DMS53 (cell line): ENCODE measurements at places on chromosomes 13 and 19.

DNA sequence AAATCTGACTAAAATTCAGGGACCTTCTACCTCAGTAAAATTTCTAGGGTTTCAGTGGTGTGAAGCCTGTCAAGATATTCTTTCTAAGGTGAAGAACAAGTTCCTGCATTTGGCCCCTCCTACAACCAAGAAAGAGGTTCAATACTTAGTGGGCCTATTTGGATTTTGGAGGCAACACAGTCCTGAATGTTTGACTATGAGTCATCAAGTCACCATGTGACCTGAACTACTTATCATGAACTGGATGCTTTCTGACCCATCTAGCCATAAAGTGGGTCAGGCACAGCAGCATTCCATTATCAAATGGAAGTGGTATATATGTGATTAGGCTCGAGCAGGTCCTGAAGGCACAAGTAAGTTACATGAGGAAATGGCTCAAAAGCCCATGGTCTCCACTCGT lies 163.0 kb upstream of the IRS2 start:
- no peak for DNase-seq

DNA sequence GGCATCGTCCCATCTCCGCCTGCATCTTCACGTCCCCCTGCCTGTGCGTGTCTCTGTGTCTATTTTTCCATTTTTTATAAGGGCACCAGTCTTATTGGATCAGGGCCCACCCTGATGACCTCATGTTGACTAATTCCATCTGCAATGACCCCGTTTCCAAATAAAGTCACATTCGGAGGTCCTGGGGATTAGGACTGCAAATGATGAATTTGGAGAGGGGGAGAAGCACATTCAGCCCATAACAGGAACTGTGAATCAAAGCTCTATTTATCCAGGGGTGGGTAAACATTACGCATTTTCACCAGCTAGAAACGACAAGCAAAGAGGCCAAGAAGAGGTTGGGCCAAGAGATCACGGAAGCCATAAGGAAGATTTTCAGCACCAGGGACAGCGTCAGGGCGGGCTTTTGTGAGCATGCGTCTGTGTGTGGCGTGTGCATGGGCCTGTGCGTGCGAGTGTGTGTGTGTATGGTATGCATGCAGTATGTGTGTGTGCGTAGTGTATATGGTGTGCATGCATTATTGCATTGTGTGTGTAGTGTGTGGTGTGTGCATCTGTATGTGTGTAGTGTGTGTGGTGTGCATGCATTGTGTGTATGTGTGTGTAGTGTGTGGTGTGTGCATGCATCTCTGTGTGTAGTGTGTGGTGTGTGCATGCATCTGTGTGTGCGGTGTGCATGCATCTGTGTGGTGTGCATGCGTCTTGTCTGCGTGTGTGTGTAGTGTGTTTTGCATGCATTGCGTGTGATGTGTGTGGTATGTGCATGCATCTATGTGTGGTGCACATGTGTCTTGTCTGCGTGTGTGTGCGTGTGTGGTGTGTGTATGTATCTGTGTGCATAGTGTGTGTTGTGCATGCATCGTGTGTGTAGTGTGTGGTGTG lies 19.6 kb downstream of the CELF5 start:
- peak; percentile 78 for DNase-seq

GRCh38 chr13:48655291-48655690 lies 1.6 kb downstream of the CYSLTR2 start:
- DNase-seq = no peak

- DNase-seq = no peak
These were observed 961 bp upstream of the VSIG10L start for GRCh38 chr19:51342631-51343569.

DNA sequence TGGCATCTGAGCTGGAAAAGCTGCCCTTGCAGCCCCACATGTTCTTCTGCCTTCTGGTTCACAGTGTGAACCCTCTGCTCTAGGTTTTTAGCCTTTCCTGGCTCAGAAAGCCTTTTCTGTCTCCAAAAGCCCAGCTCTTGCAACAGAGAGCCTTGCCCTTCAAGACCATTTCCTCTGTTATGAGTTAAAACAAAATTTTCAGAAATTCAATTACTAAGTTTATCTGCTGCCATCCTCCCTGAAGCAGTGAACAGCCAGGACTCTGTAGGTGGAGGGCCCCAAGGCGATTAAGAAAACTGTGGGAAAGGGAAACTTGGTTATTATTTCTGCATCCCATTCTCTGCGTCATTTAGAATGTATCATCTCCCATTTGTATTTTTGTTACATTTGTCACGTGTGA lies 18.8 kb downstream of the FAM124A start:
- DNase-seq = no peak

GRCh38 chr13:51243832-51244231 lies 21.6 kb downstream of the FAM124A start:
- DNase-seq = no peak

- peak; percentile 93 for DNase-seq
These were observed 41.1 kb upstream of the GTF3A start for GRCh38 chr13:27383104-27383921.

- no peak for DNase-seq
These were observed at the start of gene MBOAT7 for GRCh38 chr19:54189145-54189734. Gene MBOAT7, minus strand, starts transcription at chr19:54189580. Its CDS starts 1,072 bp downstream, at chr19:54188508.

DNA sequence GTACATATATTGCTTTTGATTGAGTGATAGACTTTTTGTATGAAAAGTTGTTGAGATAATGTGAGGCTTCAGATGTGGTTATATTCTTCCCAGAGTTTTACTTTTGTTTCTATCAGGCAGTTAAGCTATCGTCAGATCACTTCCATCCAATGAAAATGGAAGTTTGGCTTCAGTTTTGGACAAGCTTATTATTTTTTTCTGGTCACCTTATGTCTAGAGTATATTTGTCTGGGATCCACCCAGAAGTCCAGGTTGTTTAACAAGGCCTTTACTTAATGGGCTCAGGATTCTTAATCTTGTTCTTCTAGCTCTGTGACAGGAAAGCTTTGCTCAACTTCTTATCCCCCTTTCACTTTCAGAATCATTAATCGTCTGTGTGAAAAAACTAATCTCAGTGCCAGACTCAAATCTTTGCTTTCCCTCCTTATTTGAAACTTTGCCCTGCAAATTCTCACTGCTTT lies 150.9 kb downstream of the PDS5B start:
- no peak for DNase-seq

DNA sequence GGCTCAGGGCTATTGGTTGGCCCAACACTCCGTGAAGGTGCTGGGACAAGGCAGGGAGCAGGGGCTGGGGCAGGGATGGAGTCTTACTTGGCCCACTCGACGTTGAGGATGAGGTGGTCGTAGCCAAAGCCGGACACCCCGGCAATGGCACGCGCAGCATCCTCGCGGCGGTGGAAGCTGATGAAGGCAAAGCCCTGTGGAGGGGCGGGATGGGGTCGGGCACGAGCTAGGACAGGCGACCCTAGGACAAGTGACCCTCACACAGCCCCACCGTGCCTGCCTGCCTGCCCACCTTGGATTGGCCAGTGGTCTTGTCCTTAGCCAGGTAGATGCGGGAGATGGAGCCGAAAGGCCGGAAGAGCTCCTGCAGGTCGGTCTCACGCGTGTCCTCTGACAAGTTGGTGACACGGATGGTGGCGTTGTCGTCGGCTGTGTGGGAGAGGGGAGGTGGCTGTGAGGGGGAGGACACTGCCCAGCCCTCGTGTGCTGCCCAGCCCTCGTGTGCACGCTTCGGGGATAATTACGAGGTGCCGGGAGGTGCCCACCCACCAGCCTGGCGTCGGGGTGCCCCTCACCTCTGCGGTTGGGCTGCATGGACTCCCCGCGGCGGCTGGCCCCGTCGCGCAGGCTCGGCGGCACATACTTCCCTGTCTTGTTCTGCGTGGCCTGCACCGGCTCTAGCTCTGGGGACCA lies 4.0 kb downstream of the P2RY11 start:
- DNase-seq = peak; percentile 30

GRCh38 chr19:31499281-31500196 lies 150.3 kb upstream of the TSHZ3 start:
- no peak for DNase-seq

DNA sequence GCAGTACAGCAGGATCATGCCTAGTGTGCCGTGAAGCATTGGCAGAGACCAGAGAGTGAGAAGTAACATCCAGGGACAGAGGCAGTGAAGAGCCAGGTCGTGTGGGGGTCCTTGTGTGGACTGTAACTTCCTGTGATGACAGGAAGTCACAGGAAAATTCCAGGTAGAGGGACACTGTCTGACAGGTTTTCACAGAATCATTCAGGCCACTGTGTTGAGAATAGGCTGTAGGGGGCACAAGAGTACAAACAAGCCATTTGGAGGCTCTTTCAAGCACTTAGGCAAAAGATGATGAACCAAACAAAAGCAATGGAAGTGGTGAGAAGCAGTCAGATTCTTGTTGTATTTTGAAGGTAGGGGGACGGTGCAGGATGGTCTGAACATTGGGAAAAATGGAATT lies 46.4 kb downstream of the N4BP2L1 start:
- peak; percentile 59 for DNase-seq

GRCh38 chr13:87356314-87356713 lies 314.9 kb upstream of the SLITRK5 start:
- DNase-seq = no peak
